Activated naive CD8-positive, alpha-beta T cell treated with anti-CD3 and anti-CD28 coated beads, Interleukin-2, amount 10 ng/mL, durations not matched to agents 7 days and 5 days (primary cell): ENCODE measurements at places on chromosomes 2 and 18.

- no peak for DNase-seq
Observed at GRCh38 chr2:12596771-12597170, 120.0 kb upstream of the TRIB2 start.

DNA sequence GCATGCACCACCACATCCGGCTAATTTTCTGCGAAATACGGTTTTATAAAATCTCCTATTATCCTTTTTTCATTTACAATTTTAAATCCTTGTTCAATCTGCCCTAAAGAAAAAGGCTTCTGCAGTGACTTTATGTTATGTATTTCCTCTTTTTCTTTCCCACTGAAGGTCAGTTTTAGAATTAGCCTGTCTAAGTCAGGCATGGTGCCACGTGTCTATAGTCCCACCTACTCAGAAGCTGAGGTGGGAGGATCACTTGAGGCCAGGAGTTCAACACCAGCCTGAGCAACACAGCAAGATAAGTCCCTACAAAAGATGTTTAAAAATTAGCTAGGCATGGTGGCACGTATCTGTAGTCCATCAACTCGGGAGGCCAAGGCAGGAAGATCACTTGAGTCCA, 39.8 kb upstream of the TNFRSF11A start:
- no peak for DNase-seq

DNA sequence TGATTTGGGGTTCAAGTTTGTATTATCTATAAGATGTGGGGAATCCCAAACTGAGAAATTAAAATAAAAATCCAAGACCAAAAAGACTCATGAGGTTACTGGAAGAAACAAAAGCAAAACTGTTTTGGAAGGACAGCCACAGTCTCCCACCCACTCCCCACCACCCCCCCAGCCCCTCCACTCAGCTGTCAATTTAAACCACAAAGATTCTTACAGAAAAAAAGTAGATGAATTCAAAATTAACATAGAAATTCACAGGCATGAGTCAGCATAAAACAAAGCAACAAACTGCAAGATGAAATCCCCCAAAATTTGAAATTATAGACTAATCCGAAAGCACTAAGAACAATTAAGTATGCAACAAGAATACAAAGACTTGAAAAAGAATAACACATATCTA, 12.1 kb downstream of the MAP4K3 start:
- no peak for DNase-seq

- no peak for DNase-seq
Observed at GRCh38 chr2:29064746-29065067, 9.6 kb downstream of the PCARE start.

GRCh38 chr2:132715386-132716351, 45.7 kb upstream of the LYPD1 start:
- DNase-seq: no peak

- no peak for DNase-seq
Observed at GRCh38 chr2:177545143-177545542, 152.6 kb downstream of the AGPS start.

GRCh38 chr2:68436270-68436669, 30.8 kb downstream of the FBXO48 start:
- DNase-seq: no peak

DNA sequence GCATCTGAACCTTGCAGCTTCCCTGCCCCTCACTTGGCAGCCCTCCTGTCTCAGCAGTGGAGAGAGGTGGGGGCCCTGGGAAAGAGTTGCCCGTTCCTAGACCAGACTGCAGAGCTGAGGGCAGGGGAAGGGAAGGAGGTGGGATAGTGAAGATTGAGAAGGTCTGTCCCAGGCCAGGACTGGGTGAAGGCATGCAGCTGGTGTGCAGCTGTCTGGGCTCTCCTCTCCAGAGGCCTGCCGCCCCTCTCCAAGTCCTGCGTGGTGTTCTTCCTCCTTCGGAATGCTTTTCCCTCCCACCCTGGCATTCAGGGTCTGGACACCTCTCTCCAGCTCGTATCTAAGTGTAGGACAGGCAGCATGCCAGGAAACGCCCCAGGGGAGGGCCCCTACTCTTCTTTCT, 323.5 kb downstream of the CELF4 start:
- DNase-seq: no peak

DNA sequence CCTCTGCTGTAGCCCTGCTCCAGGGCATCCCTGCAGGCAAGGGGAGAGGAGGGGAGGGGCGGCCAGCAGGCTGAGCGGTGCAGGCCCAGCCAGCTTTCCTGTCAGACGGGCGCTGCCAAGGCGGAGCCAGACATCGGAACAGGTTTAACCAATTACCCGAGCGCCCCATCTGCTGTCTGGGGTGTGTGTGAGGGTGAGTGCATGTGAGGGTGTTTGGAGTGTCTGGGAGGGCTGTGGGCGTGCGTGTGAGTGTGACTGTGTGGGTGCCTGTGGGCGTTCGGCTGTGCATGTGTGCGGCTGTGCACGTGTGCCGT, 20.0 kb downstream of the EMX1 start:
- no peak for DNase-seq

- DNase-seq: no peak
Observed at GRCh38 chr2:69768789-69769188, 26.9 kb downstream of the ANXA4 start.

- DNase-seq: no peak
Observed at GRCh38 chr2:138391946-138392345, 109.6 kb upstream of the SPOPL start.

GRCh38 chr2:127771756-127772155, 39.2 kb downstream of the WDR33 start:
- no peak for DNase-seq

DNA sequence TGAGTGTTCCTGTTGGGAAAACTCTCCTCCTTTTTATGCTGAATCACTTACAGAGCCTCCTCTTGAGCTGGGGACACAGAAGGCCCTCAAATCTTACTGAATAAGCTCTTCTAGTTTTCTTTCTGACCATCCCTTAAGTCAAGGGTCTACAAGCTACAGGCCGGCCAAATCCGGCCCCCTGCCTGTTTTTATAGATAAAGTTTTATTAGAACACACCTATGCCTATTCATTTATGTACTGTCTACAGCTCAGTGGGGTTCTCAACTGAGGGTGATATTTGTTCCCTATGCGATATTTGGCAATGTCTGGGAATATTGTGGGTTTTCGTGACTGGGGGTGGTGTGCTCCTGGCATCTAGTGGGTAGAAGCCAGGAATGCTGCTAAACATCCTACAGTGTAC, 14.0 kb downstream of the CDC42EP3 start:
- no peak for DNase-seq

GRCh38 chr18:4107049-4107467, 348.0 kb downstream of the DLGAP1 start:
- no peak for DNase-seq

GRCh38 chr18:9001209-9001608, 101.3 kb upstream of the NDUFV2 start:
- DNase-seq: no peak

DNA sequence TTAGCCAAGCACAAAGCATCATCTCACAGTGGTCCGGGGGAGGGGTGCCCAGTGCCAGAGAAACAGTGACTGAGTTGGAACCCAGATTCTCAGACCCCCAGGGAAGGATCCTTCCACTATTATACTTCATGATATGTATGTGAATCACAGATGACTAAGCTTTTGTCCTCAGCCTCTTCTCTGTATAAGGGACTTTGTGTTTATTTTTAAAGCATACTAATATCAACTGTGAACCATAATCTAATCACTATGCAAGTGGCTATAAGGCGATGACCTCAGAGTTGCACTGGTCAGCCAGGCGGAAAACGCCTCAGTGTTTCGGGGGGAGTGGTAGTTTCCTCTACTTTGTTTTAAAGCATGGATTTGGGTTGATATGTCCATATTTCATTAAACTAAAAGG, 160.4 kb upstream of the TMEM200C start:
- no peak for DNase-seq

DNA sequence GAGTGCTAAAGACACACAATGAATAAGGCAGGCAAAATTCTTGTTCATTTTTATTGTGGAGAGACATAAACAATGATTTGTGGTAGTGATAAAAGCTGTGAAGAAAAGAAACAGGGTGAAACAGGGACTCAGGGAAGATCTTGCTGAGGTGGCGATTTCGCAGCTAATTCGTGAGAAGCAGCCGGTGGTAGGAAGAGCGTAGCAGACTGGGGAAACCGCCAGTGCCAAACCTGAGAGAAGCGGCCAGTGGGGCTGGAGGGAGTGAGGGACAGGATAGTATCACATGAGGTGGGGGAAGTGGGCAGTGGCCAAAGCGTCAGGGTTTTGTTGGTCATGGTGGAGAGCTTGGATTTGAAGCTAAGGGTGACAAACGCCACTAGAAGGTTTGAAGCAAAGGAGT, 42.3 kb downstream of the TMEM178A start:
- DNase-seq: no peak

GRCh38 chr2:172412984-172413492, 14.3 kb upstream of the ITGA6 start:
- DNase-seq: no peak

GRCh38 chr2:43356774-43357173, 130.4 kb upstream of the ZFP36L2 start:
- DNase-seq: no peak

DNA sequence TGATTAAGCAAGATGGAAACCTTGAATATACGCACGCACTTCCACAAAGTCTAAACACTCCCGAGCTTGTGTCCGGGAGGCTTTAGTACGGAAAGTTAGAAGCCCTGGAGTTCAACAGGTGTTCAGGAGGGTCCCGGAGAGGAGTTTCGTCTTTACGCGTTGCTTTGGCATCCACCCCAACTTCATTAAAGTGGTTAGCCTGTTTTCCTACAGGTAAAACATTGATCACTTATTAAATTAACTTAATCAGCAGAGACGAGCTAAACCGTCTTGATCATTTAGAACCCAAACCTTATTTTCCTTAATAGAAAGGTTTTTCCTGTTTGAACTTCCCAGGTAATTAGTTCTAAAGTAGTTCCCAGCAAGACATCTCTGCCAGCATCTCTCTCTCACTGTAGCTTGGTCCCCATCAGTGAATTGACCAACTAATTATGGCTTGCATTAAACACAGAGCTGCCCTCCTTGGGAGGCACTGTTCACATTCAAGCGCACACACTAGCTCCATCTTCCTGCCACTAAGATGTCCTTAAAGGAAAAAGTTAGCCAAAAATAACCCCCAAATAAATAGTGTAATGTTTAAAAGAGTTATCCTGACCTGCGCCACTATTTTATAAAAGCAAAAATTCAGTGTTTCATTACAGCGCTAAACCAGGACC, 1.4 kb downstream of the NPAS2 start:
- no peak for DNase-seq

- DNase-seq: no peak
Observed at GRCh38 chr2:176088048-176088936, 4.2 kb upstream of the HOXD13 start.

GRCh38 chr2:155099784-155100183, 401.3 kb downstream of the KCNJ3 start:
- no peak for DNase-seq

DNA sequence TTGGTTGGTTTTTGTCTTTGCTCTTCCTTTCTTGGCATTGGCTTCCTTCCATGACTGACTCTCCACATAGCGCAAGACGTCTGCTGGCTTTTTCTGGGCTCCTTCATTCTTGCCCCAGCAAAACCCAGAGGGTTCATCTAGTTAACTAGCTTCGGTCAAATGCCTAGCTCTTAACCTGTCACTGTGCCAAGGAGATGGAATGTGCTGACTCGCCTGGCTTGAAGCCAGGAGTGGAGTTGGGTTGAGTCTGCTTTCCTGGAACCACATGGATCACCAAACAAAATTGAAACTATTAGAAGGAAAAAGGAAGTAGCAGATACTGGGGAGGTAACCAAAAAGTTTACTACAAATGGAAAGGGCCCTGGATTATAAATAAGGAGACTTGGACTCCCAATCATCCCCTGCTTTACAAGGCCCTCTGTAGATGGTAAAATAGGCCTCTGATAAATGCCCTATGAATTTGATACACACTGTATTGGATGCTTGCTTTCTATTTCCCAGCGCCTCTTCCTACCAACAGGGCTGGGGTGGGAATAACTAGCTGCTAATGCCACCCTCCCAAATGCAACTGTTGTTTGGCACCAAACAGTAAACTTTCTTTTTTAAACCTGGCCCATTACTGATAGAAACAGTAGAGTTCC, 11.3 kb downstream of the MALT1 start:
- DNase-seq: no peak

- DNase-seq: no peak
Observed at GRCh38 chr2:238488347-238488826, 61.7 kb downstream of the ASB1 start.

DNA sequence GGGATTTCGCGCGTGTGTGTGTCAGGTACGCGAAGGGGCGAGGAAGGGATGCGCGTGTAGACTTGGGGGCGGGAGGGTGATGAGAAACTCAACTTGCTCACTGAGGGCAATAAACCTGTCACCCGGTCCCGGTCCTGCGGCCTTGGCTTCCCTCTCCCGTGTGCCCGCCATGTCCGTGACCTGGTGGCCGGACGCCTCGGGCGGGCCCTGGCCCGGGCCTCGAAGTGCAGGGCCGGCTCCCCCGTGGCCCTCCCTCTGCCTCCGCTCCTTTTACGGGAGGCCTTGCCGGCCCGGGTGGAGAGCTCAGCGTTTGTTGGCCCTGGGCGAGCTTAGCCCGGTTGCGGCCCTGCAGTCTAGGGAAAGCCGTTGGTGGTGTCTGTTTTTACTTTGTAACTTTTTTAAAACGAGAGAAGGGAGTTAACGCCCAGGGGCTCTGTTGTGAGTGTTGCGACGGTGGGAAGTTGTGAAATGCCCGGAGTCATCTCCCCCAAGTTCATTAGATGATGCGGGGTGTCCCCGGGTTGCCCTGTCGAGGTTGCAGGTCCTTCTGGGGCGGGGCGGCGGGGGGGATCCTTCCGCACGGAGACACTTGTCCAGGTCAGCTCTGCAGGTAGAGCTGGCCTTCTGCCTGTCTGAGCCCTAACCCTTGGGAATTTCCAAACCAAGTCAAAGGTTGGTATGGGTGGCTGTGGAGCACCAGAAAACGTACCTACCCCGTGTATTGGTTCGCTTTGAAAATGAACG, 883 bp downstream of the SMCHD1 start:
- DNase-seq: peak; percentile 56

DNA sequence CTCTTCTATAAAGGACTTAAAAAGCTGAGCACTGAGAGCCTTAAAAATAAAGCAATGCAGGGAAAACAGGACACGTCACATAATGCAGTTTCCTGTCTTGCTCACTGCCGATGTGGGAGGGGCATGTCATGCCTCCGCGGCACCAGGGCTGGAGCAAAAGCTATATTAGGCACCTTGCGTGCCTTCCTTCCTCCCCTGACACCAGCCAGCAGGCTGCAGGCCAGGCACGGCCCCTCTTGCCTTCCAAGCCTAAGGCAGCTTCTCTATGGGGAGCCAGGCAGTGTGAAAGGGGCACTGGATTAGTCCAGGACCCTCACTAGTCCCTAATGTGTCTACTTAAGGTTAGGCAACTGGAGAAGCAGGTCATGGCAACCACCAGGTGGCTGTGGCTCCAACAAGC, 26.3 kb downstream of the MRPL35 start:
- peak; percentile 70 for DNase-seq

- DNase-seq: no peak
Observed at GRCh38 chr2:39152504-39152903, 31.7 kb upstream of the SOS1 start.
